Eye (tissue), 1 donor: ENCODE measurements at places on chromosomes 7 and 10.

DNA sequence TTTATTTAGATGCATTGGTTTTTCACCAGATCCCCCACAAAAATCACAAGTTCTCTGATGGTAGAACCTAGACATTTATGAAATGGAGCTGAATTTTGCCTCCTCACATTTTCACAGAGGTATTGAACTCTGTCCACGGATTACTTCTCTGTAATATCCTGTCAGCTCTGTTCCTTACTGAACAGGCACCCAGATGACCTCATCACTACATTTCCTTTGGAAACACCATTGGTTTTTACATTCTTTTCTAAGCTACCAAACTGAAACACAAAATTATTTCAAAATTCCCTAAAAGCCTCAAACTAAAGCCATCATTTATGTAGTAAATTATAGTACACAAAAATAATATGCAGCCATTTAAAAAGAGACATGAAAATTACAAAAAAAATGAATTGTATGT, 98.3 kb upstream of the KCNIP2 start:
- DNase-seq: no peak

GRCh38 chr10:96415891-96416554, 57.2 kb upstream of the OPALIN start:
- no peak for DNase-seq

DNA sequence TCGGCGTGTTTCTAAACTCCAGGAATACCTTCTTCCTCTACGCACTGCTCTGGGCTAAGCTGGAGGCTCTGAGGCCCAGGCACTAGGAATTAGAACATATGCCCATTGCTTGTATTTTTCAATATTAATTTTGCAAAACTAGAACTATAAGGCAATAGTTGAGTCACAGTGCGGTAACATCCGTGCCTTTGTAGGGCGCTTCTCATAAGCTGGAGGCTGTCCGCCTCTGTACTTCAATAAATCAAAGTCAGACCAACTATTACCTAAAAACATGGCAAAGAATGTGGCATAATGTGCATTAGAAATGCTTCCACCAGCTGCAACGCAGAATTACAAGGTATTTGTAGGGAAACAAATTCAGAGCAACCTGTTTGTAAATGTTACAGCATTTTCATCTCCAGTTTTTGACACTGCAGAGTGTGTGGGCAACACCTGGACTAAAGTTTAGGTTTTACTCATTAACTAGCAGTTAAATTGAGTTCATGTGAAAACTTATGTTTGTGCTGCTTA, 440 bp upstream of the MINDY3 start:
- no peak for DNase-seq

DNA sequence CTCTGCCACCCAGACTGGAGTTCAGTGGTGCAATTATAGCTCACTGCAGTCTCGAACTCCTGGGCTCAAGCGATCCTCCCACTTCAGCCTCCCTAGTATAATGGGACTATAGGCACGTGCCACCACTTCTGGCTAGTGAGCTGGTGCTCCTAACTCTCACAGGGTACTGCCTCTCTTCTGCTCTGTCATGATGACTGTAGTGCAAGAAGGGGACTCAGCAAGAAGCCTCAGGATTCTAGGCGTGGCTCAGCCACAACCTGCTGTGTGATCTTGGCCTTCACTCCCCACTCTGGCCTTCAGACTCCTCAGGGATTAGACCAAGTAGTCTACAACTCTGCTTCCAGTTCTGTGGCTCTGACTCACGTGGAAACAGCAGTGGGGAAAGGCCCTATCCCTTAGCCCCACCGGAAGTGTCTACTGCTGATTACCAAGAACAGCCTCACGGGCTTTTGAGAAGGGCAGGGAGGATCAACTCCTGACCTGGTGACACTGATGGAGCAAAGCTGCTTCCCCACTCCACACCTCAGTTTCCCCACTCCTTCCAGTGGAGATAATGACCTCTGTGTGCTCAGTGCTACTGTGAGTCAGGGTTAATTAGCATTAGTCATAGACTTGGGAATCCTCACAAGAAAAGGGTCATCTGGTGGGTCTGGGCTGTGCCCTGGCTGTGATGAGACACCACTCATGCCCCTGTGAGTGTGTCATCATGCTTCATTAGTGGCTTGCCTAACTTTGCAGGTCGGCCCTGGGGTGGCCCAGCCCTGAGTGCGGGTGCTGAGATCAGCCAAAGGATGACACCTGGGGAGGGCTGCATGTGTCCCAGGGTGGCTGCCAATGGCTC, 41.1 kb downstream of the ZC3HC1 start:
- peak; percentile 17 for DNase-seq

GRCh38 chr7:2732959-2733584, 45.1 kb downstream of the AMZ1 start:
- no peak for DNase-seq

- no peak for DNase-seq
Measured at GRCh38 chr10:132162021-132162531, 24.7 kb upstream of the DPYSL4 start.
